ENCODE measurements at places on chromosomes 1 and 21.
A peak's percentile ranks its signal among the peaks of the same experiment; 100 is the strongest.

DNA sequence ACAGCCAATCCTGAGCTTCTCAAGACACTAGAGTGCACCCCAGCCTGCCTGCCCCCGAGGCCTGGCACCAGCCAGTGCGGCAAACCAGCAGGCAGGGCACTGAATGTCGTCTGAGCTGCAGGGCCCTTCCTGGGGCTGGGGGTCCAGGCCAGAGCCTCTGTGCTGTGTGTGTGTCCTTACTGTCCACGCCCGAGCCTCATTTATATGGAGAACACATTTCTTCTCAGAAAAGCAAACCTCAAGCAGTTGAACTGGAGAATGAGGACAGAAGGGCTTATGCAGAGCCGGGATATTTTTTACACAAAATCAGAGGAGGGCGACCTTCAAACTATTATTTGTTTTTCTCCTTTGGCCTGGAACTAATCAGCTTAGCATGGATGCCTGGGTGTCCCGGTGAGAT is 52.7 kb downstream of the POFUT2 start:
- no peak for DNase-seq

DNA sequence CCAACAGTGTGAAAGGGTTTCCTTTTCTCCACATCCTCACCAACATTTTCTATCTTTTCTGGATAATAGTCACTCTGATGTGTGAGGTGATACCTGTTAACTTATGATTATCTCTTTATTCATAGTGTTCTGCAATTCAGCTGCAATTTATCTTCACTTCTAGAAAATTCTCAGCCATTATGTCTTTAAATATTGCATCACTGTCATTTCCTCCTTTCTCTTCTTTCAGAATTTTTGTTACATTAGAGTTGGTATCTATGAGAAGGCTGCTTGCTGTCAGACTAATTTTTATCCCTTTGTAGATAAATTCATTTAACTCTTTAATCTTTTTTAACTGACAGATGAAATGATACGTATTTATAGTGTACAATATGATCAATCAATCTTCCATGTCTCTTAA is 30.5 kb upstream of the ATF3 start:
- no peak for DNase-seq

DNA sequence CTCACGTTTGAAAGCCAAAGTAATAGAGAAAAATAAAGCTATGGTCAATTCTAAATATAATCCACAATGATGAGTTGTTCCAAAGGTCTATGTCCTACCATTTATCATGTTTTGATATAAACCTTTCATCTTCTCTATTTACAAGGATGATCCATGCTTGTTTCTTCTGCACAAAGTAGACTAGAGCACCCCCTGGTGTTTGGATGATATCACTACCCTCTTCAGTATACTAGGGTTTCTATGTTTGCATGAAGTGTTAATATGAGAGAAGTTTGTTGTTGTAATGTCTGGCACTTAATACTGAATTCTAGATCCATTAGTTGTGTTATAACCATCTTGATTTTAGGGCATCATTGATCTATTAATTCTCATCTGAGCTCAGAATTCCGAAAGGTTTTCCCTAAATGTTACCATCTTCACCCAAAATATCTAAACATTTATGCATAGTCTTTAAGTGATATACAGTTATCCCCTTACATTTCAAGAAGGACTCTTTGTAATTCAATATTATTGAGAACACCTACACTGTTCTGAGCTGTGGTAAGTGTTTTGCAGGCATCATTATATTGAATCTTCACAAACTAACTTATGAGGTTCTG is 21.1 kb downstream of the CLDN8 start:
- DNase-seq, result no peak

- peak; percentile 7 for DNase-seq
Observed at GRCh38 chr1:244603498-244603897, 49.4 kb upstream of the DESI2 start.

DNA sequence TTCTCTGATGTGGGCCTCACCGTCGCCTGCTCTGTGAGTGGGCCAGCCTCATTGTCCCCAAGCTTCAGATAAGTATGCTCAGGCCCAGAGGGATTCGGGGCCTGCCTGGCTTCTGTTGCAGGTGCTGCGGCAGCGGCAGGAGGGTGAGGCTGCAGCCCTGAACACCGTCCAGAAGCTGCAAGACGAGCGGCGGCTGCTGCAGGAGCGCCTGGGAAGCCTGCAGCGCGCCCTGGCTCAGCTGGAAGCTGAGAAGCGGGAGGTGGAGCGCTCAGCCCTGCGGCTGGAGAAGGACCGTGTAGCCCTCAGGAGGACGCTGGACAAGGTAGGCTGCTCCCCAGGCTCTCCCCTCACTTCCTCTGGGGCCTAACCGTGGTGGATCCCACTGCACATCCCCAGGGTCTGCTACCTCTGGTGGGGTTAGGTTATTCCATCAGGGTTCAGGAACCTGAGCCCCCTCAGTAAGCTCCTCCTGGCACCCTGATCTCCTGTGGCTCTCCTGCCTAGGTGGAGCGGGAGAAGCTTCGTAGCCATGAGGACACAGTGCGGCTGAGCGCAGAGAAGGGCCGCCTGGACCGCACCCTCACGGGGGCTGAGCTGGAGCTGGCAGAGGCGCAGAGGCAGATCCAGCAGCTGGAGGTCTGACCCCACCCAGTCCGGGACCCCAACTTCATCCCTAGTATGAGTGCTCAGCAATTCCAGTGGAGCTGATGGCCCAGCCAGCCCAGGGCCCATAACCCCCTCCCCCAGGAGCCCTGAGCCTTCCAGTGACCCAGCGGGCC is 10.1 kb downstream of the MFAP2 start:
- no peak for DNase-seq

DNA sequence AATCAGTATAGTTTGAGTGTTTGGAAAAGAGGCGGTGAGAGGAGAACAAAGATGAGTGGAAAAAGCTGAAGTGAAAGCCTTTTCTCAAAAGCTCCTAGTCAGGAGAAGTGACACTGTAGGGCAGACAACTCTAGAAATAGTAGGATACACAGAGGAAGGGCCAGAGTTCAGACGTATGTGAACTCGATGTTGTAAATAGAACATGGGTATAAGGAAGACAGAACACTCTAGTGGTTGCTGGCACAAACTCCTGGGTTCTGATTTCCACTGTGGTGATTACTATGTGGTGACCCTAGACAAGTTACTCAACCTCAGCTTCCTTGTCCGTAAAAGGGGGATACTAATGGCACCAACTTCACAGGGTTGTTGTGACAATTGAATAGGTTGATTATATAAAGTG is 30.2 kb upstream of the MGST3 start:
- DNase-seq, result no peak

DNA sequence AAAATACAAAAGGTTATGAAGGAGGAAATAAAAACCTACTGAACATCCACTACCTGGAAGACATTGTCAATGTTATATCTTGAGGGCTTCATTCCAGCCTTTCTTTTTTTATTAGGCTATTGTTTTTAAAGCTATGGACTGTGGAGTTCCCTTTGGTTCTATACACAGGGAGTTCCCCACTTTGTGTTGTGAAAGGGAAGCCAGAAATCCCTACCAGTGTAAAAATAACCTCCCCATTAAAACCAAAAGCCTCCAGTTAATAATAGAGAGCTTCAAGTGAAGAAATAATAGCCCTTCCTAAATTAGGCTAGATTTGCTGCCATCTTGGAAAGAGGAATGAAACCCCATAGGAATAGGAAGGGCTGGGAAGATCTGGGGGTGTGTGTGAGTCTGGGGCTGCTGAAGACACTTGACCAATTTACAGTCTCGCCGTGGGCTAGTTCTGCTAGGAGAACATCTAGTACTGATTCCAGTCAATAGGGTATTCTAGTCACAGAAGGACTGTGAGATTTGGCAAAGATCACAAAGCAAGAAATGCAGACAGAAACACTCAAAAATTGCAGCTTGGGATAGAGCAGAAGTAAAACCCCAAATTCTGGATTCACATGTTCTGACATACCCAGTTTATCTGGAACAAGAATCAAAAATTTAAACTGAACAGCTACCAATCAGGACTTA is 32.4 kb upstream of the PTGFRN start:
- no peak for DNase-seq

DNA sequence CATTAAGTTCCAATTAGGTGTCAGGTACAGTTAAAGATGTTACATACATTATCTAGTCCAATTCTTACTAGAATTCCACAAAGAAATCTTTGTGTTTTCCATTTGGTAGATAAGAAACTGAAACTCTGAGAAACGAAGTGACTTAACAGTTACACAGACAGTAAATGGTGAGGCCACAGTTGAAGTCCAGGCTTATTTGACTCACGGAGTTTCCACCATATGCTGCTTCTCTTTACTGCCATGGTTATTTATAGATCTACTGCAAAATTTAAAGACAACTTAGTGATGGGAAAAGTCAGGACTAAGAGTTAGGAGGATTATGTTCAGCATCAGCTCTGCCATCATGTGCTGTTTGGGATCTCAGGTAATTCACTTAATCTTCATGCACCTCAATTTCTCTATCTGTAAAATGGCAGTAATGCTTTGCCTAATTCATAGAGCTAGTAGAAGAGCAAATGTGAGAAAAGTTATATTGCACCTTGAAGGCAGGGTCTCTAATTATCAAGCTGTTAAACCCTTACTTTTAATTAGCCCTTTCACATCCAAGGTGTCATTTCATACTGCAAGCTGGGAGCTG is 26.2 kb upstream of the SAMSN1 start:
- DNase-seq, result no peak

- no peak for DNase-seq
Observed at GRCh38 chr1:8239306-8240023, 78.4 kb upstream of the SLC45A1 start.

Measured in fibroblast of skin of left quadriceps (primary cell).